ENCODE measurements at places on chromosomes 3 and 15.

GRCh38 chr15:48579945-48580671, 65.4 kb downstream of the FBN1 start:
- no peak for DNase-seq

DNA sequence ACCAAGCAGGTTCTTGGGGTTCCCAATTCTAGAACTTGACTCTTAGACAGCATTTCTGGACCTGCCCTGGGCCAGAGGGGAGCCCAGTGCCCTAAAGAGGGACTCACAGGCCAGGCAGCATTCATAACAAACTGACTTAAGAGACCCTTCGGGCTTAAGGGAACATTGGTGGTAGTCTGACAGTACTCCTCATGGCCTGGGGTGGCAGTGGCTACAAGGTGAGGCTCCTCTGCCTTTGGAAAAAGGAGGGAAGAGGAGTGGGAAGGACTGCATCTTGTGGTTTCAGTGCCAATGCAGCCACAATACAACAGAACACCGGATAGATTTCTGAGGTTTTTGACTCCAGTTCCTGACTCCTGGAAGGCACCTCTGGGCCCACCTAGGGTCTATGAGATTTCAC, 172.2 kb upstream of the STRIT1 start:
- DNase-seq: no peak

DNA sequence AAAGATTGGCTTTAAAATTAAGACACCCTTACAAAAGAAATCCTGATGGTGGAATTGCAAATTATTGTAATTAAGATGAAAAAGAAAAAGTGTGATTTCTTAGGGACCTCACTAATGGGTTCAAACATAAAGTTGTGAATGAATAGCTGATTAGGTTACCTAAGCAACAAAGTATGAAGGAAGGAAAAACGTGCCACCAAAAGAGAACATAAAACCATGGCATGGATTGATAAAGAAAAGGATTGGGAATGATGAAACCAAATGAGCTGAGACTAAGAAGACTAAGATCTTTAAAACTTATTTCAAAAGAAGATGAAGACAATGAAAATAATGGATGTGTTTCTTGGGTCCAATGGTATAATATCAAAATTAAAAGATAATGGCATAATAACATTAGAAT, 32.2 kb upstream of the GUCA1C start:
- DNase-seq: no peak

DNA sequence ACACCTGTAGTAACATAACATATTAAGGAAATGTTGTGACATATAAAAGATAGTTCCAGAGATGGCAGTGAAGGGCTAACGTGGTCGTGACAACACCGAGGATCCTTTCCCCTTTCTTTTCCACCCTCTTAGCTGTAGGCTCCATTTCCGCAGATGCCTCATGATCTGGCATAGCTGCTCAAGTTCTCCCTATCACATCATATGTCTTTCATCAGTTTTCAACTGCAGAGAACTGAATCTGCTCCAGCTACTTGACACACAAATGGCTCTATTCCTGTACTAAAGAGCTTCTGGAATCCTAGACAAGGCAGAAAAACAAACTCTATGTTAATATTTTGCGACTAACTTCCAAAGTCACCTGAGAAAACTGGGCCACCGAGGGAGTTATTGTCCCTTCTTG, 275.0 kb upstream of the SLCO3A1 start:
- no peak for DNase-seq

All from stimulated activated CD8-positive, alpha-beta memory T cell treated with anti-CD3 and anti-CD28 coated beads, Interleukin-4, amount 100 ng/mL, for 1 hour (primary cell).